H1 (cell line): ENCODE measurements at places on chromosomes 6 and 20.

DNA sequence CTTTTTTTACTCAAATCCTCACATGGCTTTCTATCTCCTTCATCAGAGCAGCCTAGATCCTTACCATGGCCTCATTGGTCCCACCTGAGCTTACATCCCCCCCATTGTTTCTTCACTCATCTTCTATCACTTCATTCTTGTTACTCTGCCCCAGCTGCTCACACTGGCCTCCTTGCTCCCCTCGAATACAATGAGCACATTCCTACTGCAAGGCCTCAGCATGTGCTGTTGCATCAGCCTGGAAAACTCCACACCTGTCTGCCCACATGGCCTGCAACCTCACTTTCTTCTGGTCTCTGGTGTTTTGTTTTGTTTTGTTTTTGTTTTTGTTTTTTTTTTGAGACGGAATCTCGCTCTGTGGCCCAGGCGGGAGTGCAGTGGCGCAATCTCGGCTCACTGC lies 212.6 kb downstream of the TBX18 start:
- no peak overlapping the region for H3K27ac ChIP-seq
- no peaks in the 10 kb centered on the region for H3K4me1 ChIP-seq
- no peak overlapping the region for H3K4me3 ChIP-seq

- DNase-seq: no peak
- H3K27ac ChIP-seq: no peak overlapping the region
- no peaks in the 10 kb centered on the region for H3K4me1 ChIP-seq
- no peaks in the 10 kb centered on the region for H3K27me3 ChIP-seq
Measured at GRCh38 chr6:83867527-83868161, 8.2 kb downstream of the CYB5R4 start.

DNA sequence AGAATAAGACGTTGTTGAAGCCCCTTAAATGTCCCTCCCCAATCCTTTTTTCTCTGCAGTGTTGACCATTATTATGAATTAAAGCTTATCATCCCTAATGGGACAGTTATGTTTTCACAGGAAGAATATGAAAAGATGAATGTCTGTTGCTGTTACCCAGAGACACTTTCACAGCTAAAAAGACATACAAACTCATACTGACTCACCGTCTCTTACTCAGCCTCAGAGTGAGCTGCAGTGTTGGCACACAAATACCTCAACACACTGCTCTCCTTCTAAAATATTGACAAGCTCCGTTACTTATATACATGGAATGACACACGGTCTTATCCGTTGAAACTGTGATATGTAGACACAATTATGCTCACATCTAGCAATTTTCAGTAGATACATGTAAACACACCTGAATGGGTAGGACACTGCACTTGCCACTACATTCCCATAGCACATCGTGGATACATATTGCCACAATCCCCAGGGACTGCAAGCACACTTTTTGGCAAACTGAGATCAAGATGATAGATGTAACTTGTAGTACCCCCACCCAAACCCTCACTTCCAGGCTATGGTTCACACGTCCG lies 9.6 kb upstream of the SAPCD1 start:
- no peak for DNase-seq
- no peaks in the 10 kb centered on the region for H3K27me3 ChIP-seq
- no peak overlapping the region for H3K27ac ChIP-seq
- no peaks in the 10 kb centered on the region for H3K36me3 ChIP-seq
- no peaks in the 10 kb centered on the region for H3K4me1 ChIP-seq

- DNase-seq: no peak
- no peak overlapping the region for H3K4me3 ChIP-seq
- no peaks in the 10 kb centered on the region for H3K4me1 ChIP-seq
- H3K36me3 ChIP-seq: no peaks in the 10 kb centered on the region
Measured at GRCh38 chr6:259901-260508, 32.3 kb upstream of the DUSP22 start.

DNA sequence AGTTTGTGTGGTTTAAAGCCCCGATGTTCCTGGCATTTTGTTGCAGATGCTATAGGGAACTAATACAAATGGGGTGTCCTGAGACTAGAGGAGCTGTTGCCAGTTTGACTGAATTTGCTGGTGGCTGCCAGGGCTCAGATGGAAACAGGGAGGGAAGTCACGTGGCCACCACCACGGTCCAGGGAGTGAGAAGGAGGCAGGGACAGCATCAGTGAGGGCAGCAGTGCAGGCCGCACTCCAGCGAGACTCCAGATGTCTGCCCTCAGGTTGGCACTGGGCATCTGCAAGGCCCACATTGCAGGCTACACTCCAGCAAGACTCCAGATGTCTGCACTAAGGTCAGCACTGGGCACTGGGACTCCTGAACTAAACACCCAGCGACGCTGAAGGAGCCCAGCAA lies 86.2 kb downstream of the RAMACL start:
- no peaks in the 10 kb centered on the region for H3K4me1 ChIP-seq
- DNase-seq: no peak
- no peak overlapping the region for H3K27ac ChIP-seq
- no peaks in the 10 kb centered on the region for H3K27me3 ChIP-seq
- no peaks in the 10 kb centered on the region for H3K36me3 ChIP-seq

DNA sequence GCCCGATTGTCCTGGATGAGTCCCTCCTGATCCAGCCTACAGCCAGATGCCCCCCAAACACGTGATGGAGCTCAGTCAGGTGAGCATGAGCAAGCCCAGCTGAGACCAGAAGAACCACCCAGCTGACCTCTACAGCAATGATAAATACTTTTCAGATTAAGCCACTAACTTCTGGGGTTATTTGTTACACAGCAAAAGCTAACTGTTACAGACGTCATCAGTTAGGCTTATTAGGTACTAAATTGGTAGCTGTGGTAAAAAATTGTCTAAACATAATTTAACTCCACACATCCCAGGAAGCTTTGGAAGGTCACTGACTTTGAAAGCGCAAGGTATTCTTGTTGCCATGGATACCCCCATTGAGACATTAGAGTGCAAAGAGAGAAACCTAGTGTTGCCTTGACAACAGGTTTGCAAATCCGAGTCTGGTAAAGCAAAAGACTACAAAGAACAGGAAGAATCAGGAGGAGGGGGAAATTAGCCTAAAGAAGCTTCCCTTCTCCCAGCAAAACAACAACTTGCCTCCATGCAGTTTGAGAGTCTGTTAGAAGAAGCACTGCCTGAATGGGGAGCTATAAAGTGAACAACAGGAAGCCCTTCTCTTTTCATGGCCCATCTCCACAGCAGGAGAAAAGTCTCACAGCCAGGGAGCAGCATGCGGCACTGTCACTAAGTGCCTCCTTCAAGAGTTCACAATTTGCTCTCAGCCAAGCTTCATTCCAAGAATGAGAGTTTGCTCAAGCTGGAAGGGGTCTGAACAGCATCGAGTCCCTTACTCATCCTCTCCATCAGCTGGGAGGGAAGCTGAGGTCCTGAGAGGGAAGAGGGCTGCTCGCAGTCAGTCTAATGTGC lies 41.7 kb upstream of the ZNF831 start:
- peak overlapping the region; percentile 52 for H3K27ac ChIP-seq
- H3K4me3 ChIP-seq: no peak overlapping the region
- no peaks in the 10 kb centered on the region for H3K36me3 ChIP-seq
- no peaks in the 10 kb centered on the region for H3K27me3 ChIP-seq

DNA sequence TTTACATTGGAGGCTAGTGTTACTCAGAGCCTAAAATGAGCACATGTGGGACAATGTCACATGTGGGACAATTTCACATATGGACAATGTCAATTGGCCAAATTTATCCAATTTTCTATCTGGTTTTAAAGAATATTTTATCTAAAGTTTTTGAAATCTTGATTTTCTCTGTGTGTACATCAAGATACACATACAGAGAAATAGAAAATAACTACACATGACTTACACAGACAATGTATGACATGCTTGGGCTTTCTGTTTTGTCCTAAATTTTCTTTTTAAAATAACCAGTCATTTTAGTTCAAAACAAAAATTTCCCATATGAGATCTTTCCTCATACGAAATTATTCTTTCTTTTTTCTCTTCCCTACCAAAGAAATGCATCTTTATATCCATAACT lies 24.6 kb downstream of the GGTLC1 start:
- DNase-seq: no peak
- H3K36me3 ChIP-seq: no peaks in the 10 kb centered on the region
- no peaks in the 10 kb centered on the region for H3K4me1 ChIP-seq
- no peak overlapping the region for H3K4me3 ChIP-seq
- no peaks in the 10 kb centered on the region for H3K27me3 ChIP-seq
- H3K27ac ChIP-seq: no peak overlapping the region

DNA sequence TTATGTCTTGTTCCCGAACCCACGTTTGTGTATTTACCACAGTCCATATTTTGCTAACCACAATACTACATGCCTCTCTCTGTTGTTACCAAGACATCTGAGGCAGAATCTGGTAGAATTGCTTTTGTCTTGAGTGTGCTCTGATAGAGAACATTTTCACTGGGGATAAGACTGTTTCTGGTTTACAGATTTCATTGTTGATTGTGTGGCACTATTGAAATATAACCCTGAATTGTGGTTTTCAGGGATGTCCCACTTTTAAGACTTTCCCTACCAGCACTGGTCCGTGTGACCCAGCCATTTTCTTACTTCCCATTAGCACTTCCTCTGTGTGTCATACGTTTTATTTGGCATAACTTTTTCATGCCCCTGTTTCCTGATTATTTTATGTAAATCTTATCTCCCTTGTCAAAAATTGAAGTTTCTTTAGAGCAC lies 12.2 kb downstream of the NCOA7 start:
- H3K27me3 ChIP-seq: no peaks in the 10 kb centered on the region
- H3K27ac ChIP-seq: no peak overlapping the region
- H3K4me3 ChIP-seq: no peak overlapping the region

- no peaks in the 10 kb centered on the region for H3K4me1 ChIP-seq
- peaks cover 37% of the 10 kb centered on the region for H3K36me3 ChIP-seq
- H3K27me3 ChIP-seq: no peaks in the 10 kb centered on the region
Measured at GRCh38 chr20:41172296-41173140, 35.2 kb downstream of the PLCG1 start.

DNA sequence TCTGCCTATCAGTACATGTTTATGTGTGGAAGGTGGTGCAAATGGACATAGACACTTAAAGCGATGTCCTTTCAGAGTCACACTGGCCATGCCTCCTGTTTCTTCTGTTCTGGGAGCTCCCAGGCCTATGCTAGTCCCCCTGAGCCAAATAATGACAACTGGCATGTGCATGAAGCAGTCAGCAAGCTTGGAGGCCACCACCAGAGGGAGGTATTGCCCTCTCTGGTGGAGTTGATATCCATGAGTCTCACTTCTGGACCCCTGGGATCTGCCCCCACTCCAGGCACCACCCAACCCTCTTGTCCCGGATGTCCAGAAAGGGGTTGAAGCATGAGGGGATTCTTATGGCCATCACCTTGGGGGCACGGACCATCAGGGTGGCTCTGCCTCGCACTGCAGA lies 172.2 kb downstream of the AIG1 start:
- no peaks in the 10 kb centered on the region for H3K36me3 ChIP-seq
- H3K27me3 ChIP-seq: no peaks in the 10 kb centered on the region
- no peak overlapping the region for H3K4me3 ChIP-seq
- DNase-seq: peak; percentile 68
- H3K4me1 ChIP-seq: peaks cover 2% of the 10 kb centered on the region; the same call in 1 of the 2 replicates
- no peak overlapping the region for H3K27ac ChIP-seq

DNA sequence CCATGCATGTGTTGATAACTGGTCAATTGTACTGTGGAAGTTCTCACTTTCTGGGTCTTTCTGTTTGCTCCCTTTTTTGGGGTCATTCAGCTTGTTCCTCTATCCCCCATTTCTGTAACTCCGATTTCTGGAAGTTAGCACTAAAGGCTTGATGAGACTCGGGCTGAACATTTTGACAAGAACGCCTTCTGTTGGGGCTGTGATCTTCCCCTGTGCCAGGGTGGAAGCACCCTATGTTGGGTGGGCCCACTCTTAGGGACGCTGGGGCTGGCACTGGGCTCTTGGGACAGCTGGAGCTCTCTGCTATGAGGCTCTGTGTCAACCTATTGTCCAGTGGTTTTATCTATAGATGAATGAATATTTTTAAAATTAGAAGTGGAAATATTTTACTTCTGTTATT lies 60.1 kb upstream of the FRMD1 start:
- H3K4me1 ChIP-seq: no peaks in the 10 kb centered on the region
- no peaks in the 10 kb centered on the region; the same call in 1 of the 2 replicates for H3K27me3 ChIP-seq
- no peak overlapping the region for H3K27ac ChIP-seq
- no peaks in the 10 kb centered on the region for H3K36me3 ChIP-seq

DNA sequence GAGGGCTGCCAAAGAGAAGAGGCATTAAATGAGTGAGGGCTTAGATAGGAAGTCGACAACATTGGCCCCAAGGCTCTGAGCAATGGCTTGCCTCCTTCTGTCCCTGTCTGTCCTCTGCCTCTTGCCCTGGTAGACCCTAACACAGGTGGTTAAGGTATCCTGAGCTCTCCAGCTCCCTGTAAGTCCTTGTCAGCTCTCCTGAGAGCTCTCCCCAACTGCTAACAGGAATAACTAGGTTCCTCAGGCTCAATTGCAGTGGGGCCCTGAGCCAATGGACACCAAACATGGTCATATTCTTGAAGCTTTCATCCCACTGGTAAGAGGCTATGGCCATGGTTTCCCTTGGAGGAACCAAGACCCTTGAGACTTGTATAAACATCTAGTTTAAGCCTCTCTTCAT lies 5.0 kb upstream of the CPNE1 start:
- H3K27me3 ChIP-seq: no peaks in the 10 kb centered on the region
- no peaks in the 10 kb centered on the region for H3K4me1 ChIP-seq
- H3K4me3 ChIP-seq: no peak overlapping the region

DNA sequence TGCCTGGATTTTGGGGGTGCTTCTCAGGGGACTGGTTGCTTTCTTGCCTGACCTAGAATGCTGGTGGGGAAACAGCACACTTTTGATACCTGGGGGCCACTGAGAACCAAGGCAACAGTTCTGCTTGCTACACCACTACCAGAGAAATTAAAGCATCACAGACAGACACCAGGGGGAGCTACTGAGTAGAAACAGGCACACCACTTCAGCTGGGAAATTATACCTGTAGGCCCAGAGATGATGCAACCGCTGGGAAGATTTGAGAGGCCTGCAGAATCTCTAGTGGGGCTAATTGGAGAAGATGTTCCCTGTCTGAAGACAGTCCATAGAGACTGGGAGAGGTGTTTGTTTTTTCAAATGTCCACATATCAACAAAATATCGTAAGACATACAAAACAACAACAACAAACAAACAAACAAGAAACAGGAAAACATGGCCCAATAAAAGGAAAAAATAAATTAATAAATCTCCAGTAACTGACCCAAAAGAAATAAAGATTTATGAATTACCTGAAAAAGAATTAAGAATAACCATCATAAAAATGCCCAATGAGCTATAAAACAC lies 129.4 kb upstream of the RIN2 start:
- no peak overlapping the region for H3K27ac ChIP-seq
- H3K27me3 ChIP-seq: no peaks in the 10 kb centered on the region
- DNase-seq: peak; percentile 84
- no peaks in the 10 kb centered on the region for H3K4me1 ChIP-seq
- no peak overlapping the region for H3K4me3 ChIP-seq

DNA sequence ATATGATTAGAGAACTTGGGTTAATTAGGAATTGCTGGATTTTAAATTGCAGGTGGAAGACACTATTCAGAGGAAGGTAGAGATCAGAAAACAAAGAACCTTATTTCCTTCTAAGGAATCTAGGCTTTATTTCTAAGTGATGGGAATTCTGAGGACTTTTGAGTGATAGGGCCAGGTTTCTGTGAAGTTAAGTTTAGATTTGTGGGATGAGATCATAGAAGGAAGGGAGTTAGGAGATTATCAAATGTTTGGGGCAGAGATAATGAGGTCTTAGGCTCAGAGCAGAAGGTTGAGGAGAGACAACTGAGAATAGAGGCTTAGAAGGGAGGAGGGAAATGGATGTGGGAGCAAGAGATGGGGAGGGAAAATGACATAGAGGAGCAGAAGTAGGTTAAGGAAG lies 109.7 kb upstream of the MMS22L start:
- DNase-seq: no peak
- H3K4me1 ChIP-seq: no peaks in the 10 kb centered on the region
- H3K36me3 ChIP-seq: no peaks in the 10 kb centered on the region
- H3K27me3 ChIP-seq: no peaks in the 10 kb centered on the region
- no peak overlapping the region for H3K4me3 ChIP-seq

- H3K27me3 ChIP-seq: no peaks in the 10 kb centered on the region
- DNase-seq: no peak
- H3K4me3 ChIP-seq: no peak overlapping the region
Measured at GRCh38 chr20:22511943-22512910, 72.1 kb downstream of the FOXA2 start.
